Urinary bladder (tissue), 4 donors: ENCODE measurements at places on chromosomes 4 and X. TPM values are rescaled to one million over a fixed set of nuclear protein-coding genes. Genes with fewer than 3 reads are reported as not detected.

Gene P2RY4
- total RNA-seq = 0.74 TPM

Gene CXorf49B
- not detected for total RNA-seq

Gene PALLD
- total RNA-seq = 441 TPM

Gene CXCR3
- total RNA-seq = not detected

Gene C4orf54
- 10.1 TPM for total RNA-seq

Gene CSN1S1
- not detected for total RNA-seq

Gene SPARCL1
- 783 TPM for total RNA-seq

Gene CT83
- not detected for total RNA-seq

Gene PROM1
- total RNA-seq = 30.5 TPM

Gene XAGE2
- total RNA-seq = not detected

Gene CDKL2
- total RNA-seq = 0.90 TPM

Gene CXCL11
- 0.85 TPM for total RNA-seq

Gene BGN
- 57.7 TPM for total RNA-seq

Gene HS3ST1
- total RNA-seq = 3.0 TPM

Gene LPAR4
- 20.5 TPM for total RNA-seq

Gene ZNF41
- 14.5 TPM for total RNA-seq

Gene CENPVL3
- total RNA-seq = 0.21 TPM
